ENCODE measurements at places on chromosomes 12 and 14. TPM values are rescaled to one million over a fixed set of nuclear protein-coding genes. Genes with fewer than 3 reads are reported as not detected.

Gene SPX
- total RNA-seq = 0.05 TPM

Gene PLEKHD1
- under 0.01 TPM for total RNA-seq

Gene ITGB7
- 0.34 TPM for total RNA-seq

Gene FOXA1
- not detected for total RNA-seq

Gene SLC10A1
- total RNA-seq = not detected

Gene ABCC9
- 0.05 TPM for total RNA-seq

Gene ENTPD5
- total RNA-seq = 14.8 TPM

Gene TSPAN8
- not detected for total RNA-seq

Gene SEC23A
- total RNA-seq = 366 TPM

Gene FAM181A
- not detected for total RNA-seq

Gene PRKD1
- total RNA-seq = 16.5 TPM

Gene E2F7
- 7.3 TPM for total RNA-seq

Gene TDRD9
- 3.0 TPM for total RNA-seq

Gene TMPRSS12
- total RNA-seq = not detected

Gene OR11H7
- total RNA-seq = not detected

All from dermis blood vessel endothelial cell (primary cell).